Neuronal stem cell (in vitro differentiated cells): ENCODE measurements at places on chromosomes 4 and X.

DNA sequence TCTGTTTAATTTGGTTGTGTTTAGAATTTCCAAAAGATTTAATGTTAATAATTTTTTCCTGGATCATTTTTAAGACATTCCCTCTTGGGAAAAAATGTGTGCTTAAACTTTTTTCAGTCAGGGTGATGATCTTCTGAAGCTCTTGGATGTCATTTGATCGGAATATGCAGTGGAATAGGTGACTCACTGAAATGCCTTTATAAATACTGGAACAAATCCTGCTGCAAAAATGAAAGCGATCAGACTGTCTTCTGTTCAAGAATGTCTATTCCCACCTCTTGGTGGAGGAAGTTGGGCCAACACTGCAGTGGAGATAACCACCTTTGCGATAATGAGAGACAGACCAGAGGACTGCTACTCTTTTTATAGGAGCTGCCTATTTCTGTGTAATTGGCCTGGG lies 46.7 kb downstream of the LARP1B start:
- DNase-seq, result no peak

GRCh38 chr4:108223313-108223712 lies 54.6 kb upstream of the LEF1 start:
- no peak for DNase-seq

DNA sequence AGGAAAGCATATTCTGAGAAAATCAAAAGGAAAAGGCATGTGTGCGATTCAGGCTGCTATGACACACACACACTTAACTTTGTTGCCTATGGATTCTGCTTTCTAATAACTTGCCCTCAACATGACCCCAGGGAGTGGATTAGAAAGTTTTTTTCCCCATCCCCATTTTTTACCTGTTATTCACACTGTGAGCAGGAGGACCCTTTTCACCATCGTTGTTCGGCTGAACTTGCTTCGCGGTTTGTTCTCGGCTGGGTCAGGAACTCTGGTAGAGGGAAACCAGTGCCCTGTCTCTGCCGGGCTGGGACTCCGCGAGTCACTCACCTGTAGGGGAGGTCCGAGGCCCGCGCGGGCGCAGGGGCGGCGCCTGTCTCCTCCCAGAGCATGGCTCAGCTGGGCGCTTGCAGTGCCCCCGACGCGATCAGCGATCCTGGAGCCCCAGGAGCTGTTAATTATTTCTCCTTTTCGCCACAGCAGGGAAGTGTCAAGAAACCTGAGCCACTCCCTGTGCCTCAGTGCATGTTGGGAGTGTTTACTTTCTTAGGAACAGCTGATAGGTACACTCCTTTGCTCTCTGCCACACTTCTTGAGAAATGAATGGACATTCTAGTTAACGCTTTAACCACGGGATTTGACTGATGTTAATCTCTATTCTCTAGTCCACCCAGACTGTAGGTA lies at the start of gene RASSF6:
TSS of gene RASSF6 (minus strand) at position 322 of the 678 bp plus-strand sequence. CDS start 8,641 bp downstream, outside the sequence.
- DNase-seq, result peak; percentile 14

- DNase-seq, result no peak
These were observed 98.3 kb downstream of the RAPGEF2 start for GRCh38 chr4:159201168-159201567.

DNA sequence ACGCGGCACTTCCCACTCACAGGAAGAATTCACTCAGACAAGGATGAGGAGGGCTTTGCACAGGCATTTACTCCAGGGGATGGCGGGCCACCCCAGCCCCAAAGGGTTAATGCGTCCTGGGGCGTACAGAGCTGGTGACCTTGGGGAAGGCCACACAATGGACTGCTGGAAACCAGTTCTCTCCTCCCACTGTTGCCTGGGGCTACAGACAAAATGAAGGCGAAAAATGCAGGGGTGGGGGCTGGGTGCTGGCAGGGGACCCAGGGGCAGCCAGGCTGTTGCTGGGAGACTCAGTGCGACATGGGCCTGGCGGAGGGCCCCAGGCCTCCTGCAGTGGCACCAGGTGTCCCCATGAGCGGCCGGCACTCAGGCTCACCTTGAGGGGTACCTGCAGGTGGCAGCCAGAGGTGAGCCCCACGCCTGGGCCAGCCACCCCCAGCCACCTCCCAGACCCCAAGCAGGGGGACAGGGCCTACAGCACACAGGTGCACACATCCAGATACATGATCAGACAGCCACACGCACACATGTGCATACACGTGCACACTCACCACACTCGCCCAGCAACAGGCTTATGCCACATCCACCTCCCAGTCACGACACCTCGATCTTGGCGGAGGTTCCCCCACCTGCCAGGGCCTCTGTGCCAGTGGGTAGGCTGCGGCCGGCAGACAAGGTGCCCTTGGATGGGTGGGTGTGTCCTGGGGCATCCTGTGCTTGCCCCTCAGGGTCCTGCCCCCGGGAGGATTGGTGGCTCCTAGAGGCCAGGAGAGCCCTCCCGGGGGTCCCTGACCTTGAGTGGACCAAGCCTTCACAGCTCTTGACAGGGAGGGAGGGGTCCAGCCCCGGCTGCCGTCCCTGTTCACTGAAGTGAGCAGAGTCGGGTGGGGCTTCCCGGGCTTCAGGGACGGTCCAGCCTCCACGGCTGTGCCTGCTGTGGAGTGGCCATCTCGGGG lies 13.1 kb downstream of the NAT8L start:
- DNase-seq, result no peak

- no peak for DNase-seq
These were observed 8.1 kb upstream of the STPG2 start for GRCh38 chr4:98151145-98151924.

DNA sequence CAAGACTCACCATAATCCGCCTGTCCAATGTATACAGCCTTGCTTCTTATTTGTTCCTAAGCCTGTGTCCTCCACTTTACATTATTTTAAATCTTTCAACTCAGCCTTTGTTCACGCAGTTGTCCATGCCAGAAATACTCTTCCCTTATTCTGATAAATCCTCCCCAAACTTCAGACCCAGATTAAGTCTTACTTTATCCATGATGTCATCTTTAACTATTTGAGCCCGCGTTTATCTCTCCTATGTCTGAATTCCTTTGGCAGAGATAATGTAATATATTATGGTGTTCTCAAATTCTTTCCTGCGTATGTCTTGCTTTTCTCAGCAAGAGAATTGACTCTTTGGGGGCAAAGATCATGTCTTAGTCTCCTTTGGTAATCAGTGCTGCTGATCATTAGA lies 129.6 kb downstream of the LUZP4 start:
- no peak for DNase-seq

- DNase-seq, result no peak
These were observed 28.9 kb upstream of the CHRNA9 start for GRCh38 chr4:40306226-40306625.

DNA sequence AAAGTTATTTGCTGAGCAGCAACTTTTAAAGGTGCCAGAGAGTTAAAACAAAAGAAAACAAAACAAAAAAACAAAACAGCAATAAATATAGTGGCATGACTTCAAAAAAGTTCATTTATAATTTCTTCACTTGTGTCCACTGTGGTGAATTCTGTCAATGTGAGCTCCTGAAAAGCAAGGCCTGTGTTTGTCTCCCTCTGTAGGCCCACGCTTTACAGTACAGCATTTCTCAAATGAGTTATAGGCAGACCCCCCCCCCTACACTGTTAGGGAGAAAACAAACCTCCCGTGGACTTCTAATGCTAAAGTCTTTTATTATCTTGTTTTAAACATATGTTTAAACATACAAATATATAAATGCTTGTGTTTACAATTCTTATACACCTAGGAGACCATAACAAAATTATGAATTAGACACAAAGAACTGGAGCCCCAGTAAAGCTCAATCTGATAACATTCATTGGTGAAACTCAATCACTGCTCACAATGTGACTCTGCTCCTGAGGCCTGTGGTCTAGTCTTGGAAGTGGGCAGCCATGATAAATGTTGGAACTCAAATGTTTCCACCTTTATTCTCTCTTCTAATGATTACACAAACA lies 47.0 kb upstream of the SCOC start:
- no peak for DNase-seq

GRCh38 chr4:145930592-145930991 lies 8.0 kb downstream of the ZNF827 start:
- no peak for DNase-seq

DNA sequence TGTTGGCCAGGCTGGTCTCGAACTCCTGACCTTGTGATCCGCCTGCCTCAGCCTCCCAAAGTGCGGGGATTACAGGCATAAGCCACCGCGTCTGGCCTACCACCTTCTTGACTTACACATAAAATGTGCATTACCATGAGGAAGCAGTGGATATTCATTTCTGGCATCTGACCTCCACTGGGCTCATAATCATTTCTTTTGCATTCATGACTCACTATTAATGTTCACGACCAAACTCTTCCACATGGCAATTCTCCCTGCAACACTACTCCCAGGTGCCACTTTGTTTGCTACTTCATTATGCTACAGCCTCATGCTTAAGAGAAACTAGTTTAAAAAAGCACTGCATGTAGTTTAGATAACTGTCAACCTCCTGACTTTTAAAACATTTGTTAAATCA lies 22.7 kb downstream of the RASGEF1B start:
- DNase-seq, result no peak

DNA sequence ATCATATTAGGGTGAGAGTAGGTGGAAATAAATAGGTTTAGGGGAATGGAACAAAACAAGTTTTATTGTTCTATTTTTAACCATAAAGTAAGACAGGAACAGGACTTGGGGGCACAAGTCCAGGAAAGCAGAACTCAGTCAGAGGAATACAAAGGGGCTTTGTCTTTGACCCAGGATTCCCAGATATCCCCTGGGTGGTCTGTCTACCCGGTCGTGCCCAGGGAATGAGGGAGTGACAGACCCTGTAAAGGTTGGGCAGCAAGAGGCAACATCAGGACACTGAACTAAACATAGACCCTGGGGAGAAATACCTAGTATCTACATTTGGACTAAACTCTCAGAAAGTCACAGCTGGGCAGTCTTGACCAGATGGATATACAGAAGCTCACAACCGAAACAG lies 50.6 kb downstream of the PTCHD1 start:
- DNase-seq, result no peak

GRCh38 chr4:160831165-160831922 lies 1332.5 kb downstream of the FSTL5 start:
- DNase-seq, result no peak

- DNase-seq, result no peak
These were observed 14.9 kb downstream of the MID1IP1 start for GRCh38 chrX:38816155-38816554.

DNA sequence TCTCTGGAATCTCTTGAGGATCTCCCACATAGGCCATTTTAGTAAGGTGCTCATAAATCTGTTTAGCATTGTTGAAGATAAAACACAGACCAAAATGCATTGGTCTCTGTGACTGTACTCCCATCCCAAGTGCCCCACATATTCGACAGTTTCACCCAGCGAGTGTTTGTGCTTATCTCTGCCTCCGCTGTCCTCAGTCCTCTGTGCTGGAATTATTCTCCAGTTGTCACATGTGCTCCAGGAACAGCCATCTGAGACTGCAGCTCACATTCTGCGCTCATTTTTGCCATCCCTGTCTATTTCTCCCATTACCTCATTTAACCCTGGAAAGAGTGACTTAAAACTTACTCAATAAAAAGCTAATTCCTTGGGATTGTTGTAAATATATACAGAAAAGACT lies 27.6 kb upstream of the DCHS2 start:
- no peak for DNase-seq

DNA sequence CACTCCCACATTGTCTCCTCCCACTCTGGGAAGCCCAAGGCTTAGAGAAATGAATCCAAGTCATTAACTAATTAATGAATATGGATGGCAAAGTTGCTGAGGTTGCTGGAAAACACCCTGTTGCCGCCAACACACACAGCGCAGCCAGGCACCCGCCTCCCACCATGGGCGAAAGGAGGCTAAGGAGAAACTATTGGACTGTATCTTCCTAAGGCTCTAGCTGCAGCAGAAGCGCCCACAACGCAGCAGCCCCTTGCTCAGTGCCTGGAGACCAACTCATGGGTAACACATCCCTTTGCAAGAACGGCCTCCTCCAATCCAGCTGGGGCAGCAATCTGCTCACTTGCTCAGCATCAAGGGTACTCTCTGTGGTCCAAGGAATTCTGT lies 34.2 kb downstream of the TSC22D3 start:
- no peak for DNase-seq

DNA sequence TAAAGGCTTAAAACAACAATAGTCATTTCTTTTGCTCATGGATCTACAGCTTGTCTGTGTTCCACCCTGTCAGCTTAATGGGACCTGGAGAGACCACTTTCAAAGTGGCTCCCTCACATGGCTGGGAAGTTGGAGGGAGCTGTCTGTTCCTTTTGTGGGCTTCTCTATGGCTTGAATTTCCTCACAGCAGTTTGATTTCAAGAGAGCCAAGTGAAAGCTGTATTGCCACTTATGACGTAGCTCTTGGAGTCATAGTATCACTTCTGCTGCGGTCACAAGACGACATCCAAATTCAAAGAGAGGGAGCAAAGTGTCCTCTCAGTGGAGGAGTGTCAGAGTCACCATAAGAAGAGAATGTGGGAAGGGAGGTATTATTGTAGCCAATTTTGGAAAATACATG lies 22.7 kb upstream of the ACSL1 start:
- no peak for DNase-seq

DNA sequence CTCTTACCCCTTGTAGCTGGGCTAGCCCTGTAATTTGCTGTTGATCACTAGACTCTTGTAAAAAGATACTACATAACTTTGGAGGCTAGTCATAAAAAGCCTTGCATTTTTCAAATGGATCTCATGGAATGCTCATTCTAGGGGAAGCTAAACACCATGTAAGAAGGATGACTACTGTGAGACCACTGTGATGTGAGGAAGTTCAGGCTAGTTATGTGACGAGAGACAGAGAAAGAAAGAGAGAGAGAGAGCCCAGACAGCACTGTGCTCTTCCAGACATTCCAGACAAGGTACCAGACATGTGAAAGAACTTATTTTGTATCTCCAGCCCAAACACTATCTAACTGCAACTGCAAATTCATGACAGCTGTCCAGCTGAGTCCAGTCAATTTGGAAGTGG lies 404.6 kb upstream of the PITX2 start:
- DNase-seq, result no peak

GRCh38 chrX:80749404-80749803 lies 60.3 kb downstream of the BRWD3 start:
- no peak for DNase-seq

DNA sequence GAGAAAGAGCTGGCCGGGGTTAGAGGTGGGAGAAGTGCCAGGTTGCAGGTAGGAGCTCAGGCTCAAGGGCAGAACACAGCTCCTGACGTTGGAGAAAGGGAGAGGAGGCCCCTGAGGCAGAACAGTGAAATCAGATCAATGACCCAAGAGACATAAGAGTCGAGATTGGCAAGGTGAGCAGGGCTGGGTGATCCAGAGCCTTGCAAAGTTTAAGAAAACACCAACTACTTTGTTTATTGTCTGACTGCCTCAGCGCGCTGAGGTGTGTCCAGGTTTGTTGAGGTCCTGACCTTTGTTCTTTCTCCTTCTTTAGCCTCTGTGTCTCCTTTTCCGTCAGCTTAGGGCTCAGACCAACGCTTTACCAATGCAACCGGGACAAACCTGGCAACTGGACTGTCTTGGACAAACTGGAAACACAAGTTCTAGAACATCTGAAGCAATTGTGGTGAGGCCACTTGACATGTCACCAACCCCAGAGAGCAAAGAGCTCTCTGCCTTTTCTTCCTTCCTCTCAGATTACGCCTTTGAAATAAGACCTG lies 28.3 kb downstream of the CHRNA9 start:
- no peak for DNase-seq
